Vagina (tissue), 2 donors: ENCODE measurements at places on chromosomes 3 and 15. TPM values are rescaled to one million over a fixed set of nuclear protein-coding genes. Genes with fewer than 3 reads are reported as not detected.

Gene CDHR4
- total RNA-seq = not detected

GRCh38 chr3:43148033-43148432, 42.2 kb upstream of the POMGNT2 start:
- no peak for DNase-seq

Gene BTD
- total RNA-seq = 10.6 TPM

DNA sequence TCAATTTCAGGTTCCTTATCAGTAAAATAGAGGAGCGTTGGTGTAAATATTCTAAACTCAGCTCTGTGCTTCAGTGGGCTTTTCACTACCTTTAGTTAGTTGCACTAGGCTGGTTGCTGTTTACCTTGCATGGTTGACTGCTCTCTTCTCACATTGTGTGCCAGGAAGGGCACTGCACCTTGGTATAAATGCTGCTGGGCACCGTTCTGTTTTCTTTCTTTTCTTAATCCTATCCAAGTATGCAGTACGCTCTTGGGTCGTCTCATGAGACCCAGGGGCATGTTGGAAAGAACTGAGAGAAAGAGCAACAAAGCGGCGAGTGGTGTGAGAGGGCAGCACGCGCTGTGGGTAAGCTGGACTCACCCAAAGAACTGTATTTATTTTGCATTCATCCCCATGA, 22.4 kb downstream of the KCNMB2 start:
- no peak for DNase-seq

Gene CHRD
- 32.7 TPM for total RNA-seq

DNA sequence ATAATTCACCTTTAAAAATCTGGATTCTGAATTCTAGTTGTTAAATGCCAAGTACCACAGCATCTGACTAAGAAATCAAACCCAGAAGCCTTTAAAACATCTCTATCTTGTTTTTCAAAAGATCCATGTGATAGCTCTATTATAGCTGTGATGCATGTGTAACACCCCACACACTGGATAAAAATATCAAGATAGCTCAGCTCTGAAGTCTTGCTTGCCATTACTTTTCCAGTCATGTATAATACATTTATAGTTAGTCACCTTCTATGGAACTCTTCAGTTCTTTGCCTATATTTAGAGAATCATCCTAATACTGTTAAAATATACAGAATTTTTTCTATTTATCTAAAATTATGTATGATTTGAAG, 11.6 kb downstream of the ARPP19 start:
- DNase-seq = no peak

GRCh38 chr15:84702961-84703482, 12.9 kb downstream of the SEC11A start:
- DNase-seq = no peak

Gene IMPG2
- total RNA-seq = 0.25 TPM

DNA sequence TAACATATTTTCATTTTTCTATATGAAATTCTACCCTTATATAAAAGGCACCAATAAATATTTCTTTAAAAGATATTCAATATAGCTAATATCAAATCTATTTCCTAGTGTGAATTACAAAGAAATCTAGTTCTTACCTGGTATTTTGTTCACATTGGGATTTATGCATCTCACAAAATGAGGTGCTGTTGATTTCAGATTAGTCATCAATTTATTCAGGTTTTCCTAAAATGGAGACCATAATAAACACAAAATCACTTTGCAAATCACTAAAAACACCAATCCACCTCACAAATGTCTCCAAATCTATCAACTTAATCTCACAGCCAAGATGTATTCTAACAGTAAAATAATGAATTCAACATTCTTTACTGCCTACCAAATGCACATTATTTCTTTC, 51.2 kb downstream of the MYH15 start:
- no peak for DNase-seq

Gene IQCH
- total RNA-seq = 1.5 TPM

DNA sequence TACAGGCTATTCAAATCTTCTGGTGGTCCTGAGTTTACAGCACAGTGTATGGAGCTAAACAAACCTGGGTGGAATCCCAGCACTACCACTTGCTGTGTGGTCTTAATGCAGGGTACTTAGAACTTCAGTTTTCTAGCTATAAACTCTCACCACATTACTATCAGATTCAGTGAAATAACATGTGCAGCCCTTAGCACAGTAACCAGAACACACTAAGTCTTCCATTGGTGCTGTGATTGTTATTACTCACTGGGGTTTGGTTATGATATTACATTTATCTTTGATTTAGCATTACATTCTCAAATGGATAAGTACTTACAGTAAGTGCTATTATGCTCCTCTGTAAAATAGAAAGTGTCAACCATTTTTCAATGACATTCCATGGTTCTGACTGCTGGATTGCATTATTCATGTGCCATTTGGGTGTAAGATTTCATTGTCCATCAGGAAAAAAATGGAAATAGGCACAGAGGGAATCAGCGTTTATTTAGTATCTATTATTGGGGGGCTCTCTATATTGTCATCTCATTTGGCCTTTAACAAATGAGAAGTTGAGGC, 81.9 kb downstream of the PDE8A start:
- DNase-seq = no peak

Gene GNAT1
- total RNA-seq = not detected

- DNase-seq = no peak
These were observed 279.7 kb downstream of the MAGI1 start for GRCh38 chr3:65758876-65759598.

GRCh38 chr3:106089806-106090205, 221.0 kb upstream of the CBLB start:
- DNase-seq = no peak

DNA sequence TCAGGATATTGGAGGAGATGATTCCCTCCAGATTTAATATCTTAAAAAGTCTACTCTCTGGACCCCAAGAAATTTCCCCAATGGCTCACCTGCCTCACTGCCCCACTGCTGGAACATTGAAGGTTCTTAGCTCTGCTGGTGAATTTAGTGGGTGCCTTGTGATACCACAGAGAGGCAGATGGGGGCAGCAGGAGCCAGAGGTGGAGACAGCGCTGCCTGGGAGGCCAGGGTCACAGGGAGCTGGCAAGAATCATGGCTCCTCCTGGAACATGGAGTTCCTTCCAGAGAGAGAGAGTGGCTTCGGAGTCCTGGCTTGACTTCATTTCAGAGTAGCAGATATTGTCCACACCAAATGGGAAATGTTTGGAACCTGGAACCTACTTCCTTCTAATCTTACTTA, 263.5 kb upstream of the CFAP20DC start:
- DNase-seq = no peak

- no peak for DNase-seq
These were observed 587.6 kb upstream of the IL12A start for GRCh38 chr3:159401069-159401468.

- DNase-seq = no peak
These were observed 25.6 kb upstream of the CFAP161 start for GRCh38 chr15:81108427-81108826.

DNA sequence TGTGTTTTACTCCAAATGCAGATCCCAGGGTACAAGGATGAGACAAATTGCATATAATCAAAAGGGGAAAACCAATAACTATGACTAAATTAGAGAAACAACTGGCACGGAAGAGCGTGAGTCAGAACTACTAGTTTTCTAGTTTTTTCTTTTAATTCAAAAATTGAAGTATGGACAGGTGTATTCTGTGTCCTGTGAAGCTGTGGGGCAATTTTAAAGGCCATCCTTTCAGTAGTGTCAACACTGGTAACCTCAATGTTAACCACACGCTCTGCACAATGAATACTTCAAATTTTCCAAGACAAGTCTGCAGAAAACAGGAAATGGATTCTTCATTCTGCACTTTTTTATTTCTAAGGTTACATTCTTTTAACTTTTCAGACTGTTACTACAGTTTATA, 32.5 kb upstream of the GOLGA8A start:
- no peak for DNase-seq

- DNase-seq = no peak
These were observed 116.6 kb upstream of the CTDSPL start for GRCh38 chr3:37745076-37745475.

GRCh38 chr15:75366163-75366562, 2.2 kb downstream of the MAN2C1 start:
- no peak for DNase-seq

- no peak for DNase-seq
These were observed at the start of gene IP6K1 for GRCh38 chr3:49786357-49787181. IP6K1 (minus strand) TSS chr3:49786542; CDS start chr3:49748040, 38,502 bp downstream.
